ENCODE measurements at places on chromosomes 1 and 21. TPM values are rescaled to one million over a fixed set of nuclear protein-coding genes. Genes with fewer than 3 reads are reported as not detected.

Gene APCS
- total RNA-seq: not detected

Gene OR2W3
- not detected for total RNA-seq

DNA sequence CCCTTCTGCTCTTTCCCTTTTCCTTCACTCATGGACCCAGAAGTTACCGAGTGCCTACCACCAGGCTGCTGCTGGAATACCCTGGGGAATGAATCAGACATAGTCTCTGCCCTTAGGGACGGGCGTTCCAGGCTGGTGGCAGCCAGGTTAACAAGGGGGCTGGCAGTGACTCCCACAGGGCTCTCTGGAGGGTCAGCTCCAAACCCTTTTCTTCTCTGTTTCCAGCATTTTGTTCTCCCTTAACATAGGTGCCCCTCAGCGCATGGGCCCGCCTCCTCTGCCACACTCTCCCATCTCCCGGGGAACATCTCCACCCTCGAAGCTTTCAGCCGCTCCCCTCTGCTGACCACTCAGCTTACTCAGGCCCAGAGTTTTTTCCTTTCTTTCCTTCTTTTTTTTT is 62.9 kb upstream of the LRP8 start:
- no peaks in the 10 kb centered on the region for H3K36me3 ChIP-seq
- no peak overlapping the region for H3K27ac ChIP-seq
- H3K4me1 ChIP-seq: peaks cover 10% of the 10 kb centered on the region
- H3K27me3 ChIP-seq: peaks cover 14% of the 10 kb centered on the region
- no peak for DNase-seq

DNA sequence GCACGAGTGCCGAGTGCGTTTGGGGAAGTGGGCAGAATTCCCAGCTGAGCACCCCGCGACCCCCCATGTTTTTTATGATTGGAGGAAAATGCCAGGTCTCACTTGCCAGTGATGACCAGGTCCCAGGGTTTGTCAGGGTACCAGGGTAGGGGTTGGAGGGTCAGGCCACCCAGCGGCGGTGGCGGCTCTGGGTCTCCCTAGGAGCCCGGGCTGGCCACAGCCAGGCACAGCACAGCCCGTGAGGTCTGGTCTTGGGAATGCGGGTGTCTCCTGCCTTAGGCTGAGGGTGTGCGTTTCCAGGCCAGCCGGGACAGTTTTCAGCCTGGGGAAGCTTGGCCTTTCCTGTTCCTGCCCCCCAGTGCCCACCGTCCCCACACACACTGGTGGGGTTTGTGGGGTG is 22.7 kb downstream of the PRKCZ start:
- H3K27ac ChIP-seq: no peak overlapping the region
- no peaks in the 10 kb centered on the region for H3K27me3 ChIP-seq
- peaks cover 10% of the 10 kb centered on the region for H3K36me3 ChIP-seq
- no peak for DNase-seq
- H3K4me3 ChIP-seq: no peak overlapping the region

DNA sequence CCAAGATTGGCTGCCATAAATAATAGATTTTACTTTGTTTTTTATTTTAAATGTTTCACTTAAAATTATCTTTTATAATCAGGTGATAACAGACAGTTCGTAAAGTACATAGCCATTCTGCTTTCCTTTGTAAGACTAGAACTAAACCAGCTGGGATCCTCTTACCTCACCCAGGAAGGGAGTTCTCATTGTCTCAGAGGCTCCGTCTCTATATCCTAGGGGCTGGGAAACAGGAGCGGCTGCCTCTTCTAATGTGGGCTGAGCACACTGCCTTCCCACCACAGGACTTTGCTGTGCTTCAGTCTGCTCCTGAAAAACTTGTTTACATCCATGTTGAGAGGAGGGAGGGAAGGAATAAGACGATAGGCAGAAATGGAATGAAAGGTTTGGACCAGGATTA is 45.6 kb upstream of the PGD start:
- no peaks in the 10 kb centered on the region for H3K4me1 ChIP-seq
- no peak overlapping the region for H3K4me3 ChIP-seq

Measured in activated naive CD8-positive, alpha-beta T cell treated with anti-CD3 and anti-CD28 coated beads, Interleukin-2, amount 10 ng/mL, durations not matched to agents 7 days and 5 days (primary cell).